Progenitor cell of endocrine pancreas (in vitro differentiated cells): ENCODE measurements at places on chromosomes 1 and 21.

DNA sequence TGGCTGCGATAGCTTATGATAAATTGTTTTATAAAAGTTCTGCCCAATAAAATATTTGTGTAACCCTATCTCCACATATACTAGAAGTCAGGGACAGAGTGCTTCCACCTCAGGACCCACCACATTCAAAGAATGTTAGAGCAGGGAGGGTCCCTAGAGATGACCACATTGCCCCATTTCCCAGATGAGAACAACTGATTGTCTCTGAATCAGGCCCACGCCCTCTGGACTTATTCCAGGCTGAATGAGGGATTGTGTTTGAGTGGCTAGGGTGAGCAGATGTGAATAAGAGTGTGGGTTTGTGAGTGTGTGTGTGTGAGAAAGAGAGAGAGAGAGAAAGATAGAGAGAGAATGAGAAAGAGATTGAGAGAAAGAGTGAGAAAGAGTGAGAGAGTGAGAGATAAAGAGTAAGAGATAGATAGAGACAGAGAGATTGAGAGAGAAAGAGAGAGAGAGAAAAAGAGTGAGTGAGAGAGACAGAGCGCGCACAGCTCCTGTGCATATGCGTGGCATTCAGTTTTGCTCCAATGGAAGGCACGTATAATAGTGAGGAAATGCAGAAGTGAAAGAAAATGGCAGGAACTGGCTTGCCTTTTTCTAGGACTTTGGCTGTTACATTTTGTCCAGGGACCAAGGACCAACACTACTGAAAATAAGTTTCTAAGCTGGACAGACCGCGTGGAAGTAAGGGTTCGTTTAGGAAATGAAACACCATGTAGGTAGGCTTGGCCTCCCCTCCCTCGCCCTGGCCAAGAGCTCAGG is 94.1 kb downstream of the ABCA4 start:
- DNase-seq, result no peak

GRCh38 chr1:182331387-182331786 is 60.2 kb downstream of the GLUL start:
- no peak for DNase-seq

DNA sequence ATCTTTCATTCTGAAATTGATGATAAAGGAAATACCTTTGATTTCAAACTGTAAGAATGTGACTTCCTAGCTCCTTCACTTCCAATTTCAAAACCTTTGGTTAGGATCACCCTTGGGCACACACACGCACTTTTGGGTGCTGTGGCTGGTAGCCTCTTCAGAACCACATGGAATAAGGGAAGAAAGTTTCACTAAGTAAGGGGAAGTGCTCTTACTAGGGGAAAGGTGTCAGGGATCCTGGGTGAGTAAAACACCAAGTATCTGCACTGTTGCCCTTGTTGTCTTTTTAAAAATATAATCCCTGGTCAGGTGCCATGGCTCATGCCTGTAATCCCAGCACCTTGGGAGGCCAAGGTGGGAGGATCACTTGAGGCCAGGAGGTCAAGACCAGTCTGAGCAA is 132.4 kb downstream of the SDCCAG8 start:
- no peak for DNase-seq

GRCh38 chr1:68232289-68233148 is at the start of gene WLS:
TSS of gene WLS (minus strand) at chr1:68232523. CDS start at chr1:68232299, 224 bp downstream.
- peak; percentile 59 for DNase-seq

GRCh38 chr1:11479375-11479979 is 522 bp downstream of the DISP3 start:
- no peak for DNase-seq

DNA sequence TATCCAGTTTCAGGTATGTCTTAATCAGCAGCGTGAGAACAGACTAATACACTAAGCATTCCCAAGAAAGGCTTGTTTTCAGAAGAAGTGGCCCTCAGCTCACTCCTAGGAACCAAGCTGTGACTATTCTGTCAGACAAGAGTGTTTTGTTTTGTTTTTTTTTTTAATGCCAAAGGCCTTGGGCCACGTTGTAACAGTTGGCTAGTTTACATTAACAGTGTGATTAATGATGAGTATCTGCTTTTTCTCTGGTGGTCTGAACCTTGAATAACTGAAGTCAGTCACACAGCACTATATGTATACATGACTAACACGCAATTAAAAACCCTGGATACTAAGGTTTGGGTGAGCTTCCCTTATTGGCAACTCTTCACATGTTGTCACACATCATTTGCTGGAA is 21.9 kb downstream of the DPYD start:
- DNase-seq, result no peak

DNA sequence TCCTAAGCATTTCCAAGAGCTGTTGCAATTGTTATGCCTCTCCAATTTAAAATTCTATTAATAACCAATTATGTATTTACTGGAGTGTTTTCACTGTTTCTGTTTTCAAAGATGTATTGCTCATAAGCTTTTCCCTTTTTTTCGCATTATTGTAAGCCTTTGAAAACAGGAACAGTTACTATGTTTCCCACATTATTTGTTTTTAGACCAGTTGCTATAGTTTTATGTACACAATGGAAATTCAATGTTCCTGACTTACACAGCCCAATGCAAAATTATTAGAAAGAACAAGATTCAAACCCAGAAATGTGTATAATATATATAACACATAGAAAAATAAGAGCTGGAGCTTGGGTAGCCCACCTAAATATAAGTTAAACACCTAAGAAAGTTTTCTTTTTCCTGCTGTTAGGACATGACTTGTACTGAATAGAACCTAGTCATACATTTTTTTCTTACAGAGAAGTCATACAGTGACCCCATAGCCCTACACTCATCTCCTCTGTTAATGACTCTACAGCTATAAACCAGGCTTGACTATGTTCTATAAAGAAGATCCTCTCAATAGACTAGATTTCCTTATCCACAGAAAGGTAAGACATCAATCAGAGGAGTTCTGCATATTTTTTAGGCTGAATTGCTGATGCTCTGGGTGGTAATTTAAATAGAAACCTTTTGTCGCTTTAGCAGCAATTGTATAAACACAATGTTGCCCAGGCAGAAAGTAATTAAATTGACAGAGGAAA is 299.6 kb downstream of the USH2A start:
- no peak for DNase-seq

GRCh38 chr1:100834777-100835660 is 59.6 kb downstream of the EXTL2 start:
- no peak for DNase-seq

GRCh38 chr1:119808491-119808890 is 2.8 kb downstream of the REG4 start:
- no peak for DNase-seq

DNA sequence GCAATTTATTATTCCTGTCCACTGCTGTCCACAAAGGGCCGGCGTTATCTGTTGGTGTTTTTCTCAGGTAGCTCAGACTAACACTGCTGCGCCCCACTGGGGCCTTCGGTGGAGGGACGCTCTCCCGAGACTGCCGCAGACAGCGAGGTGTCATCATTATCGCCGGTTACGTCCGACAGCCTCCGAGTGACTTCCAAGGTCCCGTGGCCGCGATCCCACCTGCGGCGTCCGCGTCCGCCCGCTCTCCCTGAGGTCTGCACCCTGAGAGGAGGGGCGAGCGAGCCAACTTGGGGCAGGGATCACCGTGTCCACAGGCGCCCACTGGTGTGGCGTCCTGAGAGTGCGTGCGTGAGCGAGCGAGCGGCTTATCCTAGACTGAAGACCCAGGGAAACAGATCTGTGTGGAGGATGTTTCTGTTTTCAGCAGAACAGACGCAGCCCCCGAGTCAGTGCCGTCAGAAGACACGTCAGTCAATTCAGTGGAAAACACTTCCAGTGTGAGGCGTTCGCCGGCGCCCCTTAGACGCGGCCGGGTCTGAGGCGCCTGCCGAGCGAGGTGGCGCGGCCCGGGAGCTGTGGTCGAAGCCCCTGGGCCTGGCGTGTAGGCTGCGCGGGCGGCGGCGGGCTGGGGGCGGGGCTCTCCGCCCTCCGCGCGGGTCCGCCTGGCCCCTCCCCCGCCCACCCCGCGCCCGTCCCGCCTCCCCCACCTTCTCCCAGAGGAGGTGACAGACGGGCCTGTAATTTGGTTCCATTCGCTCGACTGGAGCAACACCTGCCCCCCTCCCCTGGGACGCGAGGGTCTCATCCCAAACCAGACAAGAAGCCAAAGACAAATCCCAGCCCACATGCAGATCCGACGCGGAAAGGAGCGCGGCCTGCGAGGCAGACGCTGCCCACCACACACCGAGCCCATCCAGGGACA is 12.6 kb downstream of the NHLH2 start:
- peak; percentile 28 for DNase-seq
